NCI-H2081 treated with DMSO at 0.1 percent for 48 hours (cell line): ENCODE measurements at places on chromosomes 5 and 9.

GRCh38 chr9:125674981-125675973 lies 31.7 kb downstream of the MAPKAP1 start:
- DNase-seq = no peak

DNA sequence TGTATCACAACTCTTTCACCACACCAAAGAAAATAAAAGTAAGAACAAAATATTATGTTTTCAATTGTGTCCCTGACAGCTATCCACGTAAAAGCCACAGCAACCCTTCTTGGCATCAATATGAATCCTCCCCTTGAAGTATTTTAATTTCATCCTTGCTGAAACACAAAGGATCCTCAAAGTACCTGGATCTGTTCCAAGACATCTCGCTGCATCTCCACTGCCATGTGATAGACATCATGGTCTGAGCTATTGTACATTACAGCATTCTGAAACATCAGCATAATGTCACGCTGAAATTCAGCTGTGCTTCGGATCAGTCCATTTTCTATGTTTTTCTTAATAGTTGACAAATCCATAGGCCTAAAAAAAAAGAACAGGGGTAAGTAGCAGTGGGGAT lies 17.7 kb downstream of the BRD8 start:
- no peak for DNase-seq

DNA sequence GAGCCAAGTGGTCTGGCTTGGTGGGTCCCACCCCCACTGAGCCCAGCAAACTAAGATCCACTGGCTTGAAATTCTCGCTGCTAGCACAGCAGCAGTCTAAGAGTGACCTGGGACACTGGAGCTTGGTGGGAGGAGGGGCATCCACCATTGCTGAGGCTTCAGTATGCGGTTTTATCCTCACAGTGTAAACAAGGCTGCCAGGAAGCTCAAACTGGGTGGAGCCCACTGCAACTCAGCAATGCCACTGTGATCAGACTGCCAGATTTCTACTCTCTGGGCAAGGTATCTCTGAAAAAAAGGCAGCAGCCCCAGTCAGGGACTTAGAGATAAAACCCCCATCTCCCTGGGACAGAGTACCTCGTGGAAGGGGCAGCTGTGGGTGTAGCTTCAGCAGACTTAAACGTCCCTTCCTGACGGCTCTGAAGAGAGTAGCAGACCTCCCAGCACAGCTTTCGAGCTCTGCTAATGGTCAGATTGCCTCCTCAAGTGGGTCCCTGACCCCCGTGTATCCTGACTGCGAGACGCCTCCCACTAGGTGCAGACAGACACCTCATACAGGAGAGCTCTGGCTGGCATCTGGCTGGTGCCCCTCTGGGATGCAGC lies 18.2 kb upstream of the STK32A start:
- DNase-seq = no peak

DNA sequence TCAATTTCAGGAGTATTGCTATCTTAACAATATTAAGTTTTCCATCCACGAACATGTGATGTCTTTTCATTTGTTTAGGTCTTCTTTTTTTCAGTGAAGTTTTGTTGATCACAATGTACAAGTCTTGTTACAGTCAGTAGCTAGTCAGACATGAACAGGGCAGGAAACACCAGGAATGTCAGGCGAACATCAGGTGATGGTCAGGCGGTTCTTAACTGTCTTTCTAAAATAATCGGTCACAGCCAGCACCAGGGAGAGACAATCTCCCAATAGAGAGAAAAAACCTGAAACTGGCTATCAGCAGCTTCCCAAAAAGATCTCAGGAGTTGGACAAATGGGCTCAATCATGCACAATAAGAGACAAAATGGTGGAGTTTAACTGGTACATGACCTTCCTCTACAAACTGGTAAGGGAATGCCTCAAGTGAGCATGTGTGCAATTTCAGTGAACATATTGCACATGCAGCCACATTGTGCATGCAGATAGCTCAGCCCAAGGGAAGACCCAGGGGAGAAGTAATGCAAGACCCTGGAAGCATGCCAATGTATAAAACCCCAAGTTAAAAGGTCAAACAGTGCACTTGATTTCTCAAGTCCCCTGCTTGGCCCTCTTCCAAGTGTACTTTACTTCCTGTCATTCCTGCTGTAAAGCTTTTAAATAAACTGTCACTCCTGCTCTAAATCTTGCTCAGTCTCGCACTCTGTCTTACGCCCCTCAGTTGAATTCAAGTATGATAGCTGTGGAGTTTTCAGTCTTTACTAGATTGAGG lies 176.1 kb upstream of the RASEF start:
- DNase-seq = no peak

- no peak for DNase-seq
Measured at GRCh38 chr5:101068298-101068697, 165.2 kb upstream of the ST8SIA4 start.

DNA sequence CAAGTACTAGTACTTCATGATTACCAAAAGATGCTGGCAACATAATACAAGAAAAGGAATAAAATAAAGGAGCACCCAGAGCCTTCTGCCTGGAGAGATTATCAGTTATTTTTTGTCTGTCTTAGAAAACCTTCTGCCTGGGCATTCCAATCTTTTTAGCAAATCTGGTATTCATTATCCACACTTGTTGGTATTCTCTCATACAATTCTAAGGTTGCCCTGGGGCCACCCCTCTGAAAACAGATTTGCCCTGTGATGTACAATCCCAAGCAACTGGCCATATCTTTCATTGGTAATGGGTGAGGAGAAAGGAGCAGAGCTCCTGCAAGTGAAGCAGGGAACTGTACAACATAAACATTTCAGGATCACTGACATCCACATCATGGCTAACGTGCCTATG lies 47.8 kb downstream of the WDR41 start:
- no peak for DNase-seq

GRCh38 chr5:8114597-8115266 lies 245.8 kb downstream of the MTRR start:
- no peak for DNase-seq

- DNase-seq = no peak
Measured at GRCh38 chr9:103471241-103471640, 476.1 kb downstream of the CYLC2 start.
